ENCODE measurements at places on chromosomes 11 and 22.

- DNase-seq: no peak
These were observed 10.5 kb upstream of the RPS19BP1 start for GRCh38 chr22:39543095-39543494.

- no peak for DNase-seq
These were observed 30.9 kb downstream of the KCNC1 start for GRCh38 chr11:17765356-17766072.

GRCh38 chr11:47004595-47005033 is 68.1 kb downstream of the CSTPP1 start:
- no peak for DNase-seq

- DNase-seq: no peak
These were observed 69.2 kb downstream of the KIF18A start for GRCh38 chr11:28038775-28039174.

DNA sequence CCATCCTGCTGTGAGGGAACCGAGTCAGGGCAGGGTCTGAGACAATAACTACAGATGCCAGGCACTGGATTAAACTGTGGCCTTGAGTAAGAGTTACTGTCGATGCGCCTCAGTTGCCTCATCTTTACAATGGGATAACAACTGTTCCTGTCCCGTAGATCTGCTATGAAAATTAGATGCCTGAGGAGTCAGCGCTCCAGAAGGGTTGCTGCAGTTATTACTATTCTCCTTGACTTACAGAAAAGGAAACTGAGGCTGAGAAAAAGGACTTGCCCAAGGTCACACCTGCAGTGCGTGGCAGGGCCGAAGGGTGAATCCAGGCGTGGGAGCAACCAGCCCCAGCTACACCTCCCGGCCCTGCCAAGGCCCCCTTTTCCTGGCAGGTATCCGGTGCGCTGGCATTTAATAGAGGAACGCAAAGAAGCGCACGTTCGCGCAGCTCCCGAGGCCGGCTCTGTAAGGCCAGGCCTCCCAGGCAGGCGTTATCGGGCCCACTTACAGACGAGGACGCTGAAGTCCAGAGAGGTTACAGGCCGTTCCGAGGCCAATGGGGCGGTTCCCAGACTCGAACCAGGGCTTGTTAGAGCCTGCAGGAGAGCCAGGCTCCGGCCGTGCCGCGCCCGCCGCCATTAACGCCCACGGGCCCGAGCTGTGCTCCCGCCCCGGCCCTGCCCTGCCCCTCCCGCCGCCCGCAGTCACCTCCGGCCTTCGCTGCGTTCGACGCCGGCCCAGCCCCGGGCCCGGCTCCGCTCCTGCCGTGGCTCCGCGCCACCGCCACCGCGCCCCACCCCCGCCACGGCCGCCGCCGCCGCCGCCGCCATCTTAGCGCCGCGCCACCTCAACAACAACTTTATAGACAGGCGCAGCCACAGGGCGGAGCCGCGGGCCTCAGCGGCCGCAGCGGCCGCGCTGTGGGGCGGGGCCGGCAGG is at the start of gene C11orf68:
TSS of gene C11orf68 (minus strand) at position 852 of the 930 bp plus-strand sequence. CDS start at position 821, 31 bp downstream.
- DNase-seq: no peak

DNA sequence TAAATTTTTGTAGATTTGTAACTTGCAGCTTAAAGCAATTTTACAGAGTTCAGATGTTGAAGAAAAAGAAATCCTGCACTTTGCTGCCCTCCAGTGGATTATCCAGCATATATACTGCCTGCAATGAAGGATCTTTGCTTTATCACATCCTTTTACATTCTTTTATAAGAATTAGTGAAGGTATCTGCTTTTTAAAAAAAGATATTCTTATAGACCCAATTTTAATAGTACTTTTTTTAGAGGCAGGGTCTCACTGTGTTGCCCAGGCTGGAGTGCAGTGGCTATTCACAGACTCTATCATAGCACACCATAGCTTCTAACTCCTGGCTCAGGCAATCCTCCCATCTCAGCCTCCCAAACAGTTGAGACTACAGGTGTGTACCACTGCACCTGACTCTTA is 60.7 kb downstream of the TTC17 start:
- no peak for DNase-seq

- no peak for DNase-seq
These were observed 20.3 kb downstream of the STK33 start for GRCh38 chr11:8573777-8574176.

- DNase-seq: no peak
These were observed 1.6 kb downstream of the HNRNPUL2 start for GRCh38 chr11:62725646-62726045.

DNA sequence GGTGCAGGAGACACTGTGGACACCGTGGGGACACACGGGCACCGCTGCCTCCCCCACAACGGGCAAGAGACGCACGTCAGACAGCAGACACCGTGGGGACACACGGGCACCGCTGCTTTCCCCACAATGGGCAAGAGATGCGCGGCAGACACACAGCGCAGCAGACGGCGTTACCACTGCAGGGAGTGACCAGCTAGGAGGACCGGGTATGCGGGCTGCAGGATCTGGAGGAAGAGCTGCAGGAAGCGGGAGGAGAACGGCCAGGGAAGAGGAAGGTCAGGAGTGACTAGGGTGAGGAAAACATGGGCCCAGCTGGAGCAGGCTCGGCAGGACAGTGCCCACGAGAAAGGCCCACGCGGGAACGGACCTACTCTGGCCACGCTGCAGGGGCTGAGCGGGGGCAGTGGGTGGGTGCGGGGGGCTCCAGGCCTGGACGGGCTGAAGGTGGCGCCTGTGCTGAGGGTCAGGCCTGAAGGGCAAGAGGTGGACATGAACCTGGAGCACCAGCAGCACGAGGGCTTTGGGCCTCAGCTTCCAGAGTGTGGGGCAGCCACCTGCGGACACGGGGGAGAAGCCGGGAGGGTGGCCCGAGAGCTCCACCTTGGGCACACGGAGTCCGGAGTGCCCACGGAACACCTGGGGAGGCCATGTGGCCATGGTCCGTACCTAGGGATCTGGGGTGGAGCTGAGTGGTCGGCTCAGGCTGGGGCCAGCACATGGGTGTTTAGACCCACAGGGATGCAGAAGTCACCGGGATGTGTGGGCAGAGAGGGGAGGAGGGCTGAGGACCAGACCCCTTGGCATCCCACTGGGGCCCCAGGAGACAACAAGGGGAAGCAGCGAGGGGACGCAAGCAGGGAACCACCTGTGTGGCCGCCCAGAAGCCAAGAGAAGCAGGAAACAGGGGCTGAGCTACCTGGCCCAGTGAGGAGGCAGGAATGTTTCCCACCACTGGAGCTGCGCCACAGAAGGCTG is 16.5 kb downstream of the TOLLIP start:
- DNase-seq: no peak

DNA sequence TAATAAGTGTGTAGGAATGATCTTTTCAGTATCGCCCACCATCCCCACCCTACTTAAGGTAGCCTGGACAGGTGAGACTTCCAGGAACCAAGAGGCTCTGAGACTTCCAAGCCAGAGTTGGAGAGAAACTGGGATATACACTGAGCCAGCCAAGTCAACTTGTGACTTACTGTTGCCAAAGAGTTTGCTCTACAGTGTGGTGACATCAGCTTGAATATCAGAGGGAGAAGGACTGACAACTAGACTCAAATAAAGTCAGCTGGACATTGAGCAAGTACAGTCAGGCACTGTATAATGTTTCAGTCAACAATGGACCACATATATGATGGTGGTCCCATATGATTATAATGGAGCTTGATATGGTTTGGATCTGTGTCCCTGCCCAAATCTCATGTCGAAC is 1.2 kb upstream of the MMP10 start:
- no peak for DNase-seq

- DNase-seq: no peak
These were observed 63.2 kb downstream of the PACS1 start for GRCh38 chr11:66133216-66133775.

DNA sequence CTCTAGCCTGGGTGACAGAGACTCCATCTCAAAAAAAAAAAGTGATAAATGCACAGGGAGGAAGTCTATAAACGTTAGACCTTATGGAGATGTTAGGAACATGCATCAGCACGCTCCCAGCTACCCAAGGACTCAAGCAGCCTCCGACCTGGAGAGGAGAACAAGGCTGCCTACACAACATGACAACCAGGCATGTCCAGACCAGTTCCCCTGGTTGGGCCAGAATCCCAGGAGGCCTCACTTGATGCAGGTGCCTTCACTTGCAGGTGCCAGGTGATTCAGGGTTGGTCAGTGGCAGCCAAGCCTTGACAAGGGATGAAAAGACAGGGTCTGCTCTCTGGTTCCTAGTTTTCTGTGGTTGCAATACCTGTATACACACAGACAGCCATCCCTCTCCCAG is 5.9 kb downstream of the RANGAP1 start:
- DNase-seq: no peak

DNA sequence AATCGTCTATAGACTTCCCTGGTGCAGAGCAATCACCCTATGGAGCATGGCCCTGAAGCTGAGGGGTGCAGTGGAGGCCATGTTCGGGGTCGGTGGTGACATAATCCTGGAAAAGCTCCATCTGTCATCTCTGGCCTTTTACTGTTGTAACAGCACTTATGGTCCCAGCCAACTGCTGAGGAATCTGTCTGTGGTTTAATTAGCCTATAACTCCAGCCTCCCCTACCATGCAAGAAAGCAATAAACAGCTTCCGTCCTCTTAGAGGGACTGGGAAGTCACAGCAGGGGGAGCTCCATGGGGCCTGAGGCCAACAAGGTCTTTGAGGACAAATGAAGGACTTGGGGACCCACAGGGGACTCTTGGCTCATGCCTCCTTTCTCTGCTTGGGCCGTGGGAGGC is 159.1 kb upstream of the NECTIN1 start:
- DNase-seq: no peak

- DNase-seq: no peak
These were observed 53.4 kb upstream of the PARVG start for GRCh38 chr22:44127356-44127755.

GRCh38 chr11:45024316-45024715 is 73.6 kb upstream of the TP53I11 start:
- no peak for DNase-seq
